ENCODE measurements at places on chromosomes 7 and 10.

- no peak for DNase-seq
These were observed 11.2 kb upstream of the CXCL12 start for GRCh38 chr10:44395902-44396670.

- no peak for DNase-seq
These were observed 10.8 kb upstream of the ADCY1 start for GRCh38 chr7:45563401-45563800.

DNA sequence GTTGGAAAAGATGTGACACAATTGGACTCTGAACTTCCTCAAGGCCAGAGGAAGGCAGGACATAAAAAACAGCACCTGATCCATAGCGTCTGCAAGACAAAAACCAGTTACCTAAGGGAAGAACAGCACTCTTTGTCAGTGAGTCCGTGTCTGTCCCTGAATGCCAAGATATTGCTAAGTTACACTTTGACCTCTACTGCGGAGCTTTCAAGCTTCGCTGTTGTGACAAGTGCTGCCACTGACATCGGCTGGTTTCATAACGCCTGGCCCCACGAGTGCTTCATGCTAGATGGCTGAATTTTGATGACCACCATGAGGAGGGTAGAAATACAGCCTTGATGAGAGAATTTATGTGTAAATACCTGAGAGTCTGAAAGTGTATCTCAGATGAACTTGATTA is 49.7 kb upstream of the JAZF1 start:
- no peak for DNase-seq

DNA sequence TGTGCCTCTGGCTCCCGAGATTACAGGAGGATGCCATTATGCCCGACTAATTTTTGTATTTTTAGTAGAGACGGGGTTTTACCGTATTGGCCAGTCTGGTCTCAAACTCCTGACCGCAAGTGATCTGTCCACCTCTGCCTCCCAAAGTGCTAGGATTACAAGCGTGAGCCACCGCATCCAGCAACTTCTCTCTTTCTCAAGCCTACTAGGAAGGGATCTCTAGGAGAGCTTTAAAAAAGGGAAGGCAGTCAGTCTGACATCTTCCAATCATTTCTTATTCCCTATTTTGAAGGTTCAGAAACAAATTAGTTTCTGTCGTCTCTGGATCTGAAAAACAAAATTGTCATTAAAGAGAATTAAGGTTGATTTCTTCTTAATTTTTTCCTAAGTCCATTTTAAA is 2.5 kb upstream of the TMEM26 start:
- DNase-seq = no peak

GRCh38 chr10:860519-860918 is 71.0 kb downstream of the LARP4B start:
- no peak for DNase-seq

- no peak for DNase-seq
These were observed 48.2 kb upstream of the GPAM start for GRCh38 chr10:112231602-112232400.

DNA sequence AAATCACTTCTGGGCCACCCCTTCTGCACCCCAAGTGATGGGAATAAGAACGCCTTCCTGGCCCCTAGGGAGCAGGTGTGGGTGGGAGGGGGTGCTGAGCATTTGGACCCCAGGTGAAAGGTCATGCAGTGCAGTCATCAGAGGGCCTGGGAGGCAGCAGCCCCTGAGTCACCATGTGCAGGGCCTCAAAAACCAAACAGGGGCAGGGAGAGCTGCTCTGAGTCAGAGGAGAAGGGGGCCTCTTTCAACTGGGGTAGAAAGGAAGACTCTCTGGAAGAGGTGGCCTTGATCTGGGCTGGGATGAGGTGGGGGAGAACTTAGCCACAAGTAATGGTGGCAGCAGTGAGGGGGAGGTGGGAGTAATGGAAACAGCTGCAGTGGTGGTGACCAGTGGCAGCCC is 164.3 kb downstream of the BUB3 start:
- DNase-seq = no peak

Data from stimulated activated naive CD4-positive, alpha-beta T cell treated with Interleukin-2 at 50 U/mL for 16 hours (primary cell).